ENCODE measurements at places on chromosomes 11 and 22.

DNA sequence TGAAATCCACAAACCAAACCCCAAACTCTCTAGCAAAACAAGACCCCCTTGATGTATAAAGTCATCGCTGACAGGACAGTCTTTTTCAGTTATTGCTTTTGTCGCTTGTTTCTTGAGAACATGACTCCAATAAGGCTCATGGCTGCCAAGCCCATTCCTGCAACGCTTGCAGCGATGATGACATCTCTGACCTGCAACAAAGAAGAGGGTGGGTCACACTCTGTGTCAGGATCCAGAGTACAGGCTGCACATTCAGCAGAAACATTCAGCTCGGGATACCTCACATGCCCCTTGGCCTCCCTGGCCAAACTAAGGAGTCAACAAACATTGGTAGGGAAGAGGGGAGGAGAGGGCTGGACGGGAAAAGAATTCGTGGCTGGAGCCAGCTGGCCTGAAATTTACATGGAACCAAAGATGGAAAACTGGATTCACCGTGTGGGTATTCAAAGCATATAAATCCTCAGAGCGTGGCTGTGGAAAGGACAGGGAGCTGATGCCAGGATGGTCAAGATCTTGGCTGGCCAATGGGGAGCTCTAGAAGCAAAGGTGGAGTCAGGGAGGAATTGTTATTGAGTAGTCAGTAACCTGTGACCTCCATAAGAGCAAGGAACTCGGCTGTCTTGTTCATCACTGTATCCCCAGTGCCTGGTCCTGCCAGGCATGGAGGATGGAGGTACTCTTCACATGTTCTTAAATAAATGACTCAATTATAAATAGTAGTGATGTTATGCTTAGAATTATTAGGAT lies 11.8 kb upstream of the PLAAT2 start:
- DNase-seq = no peak

- DNase-seq = no peak
Measured at GRCh38 chr11:75673977-75674582, 5.2 kb upstream of the MAP6 start.

- no peak for DNase-seq
Measured at GRCh38 chr11:15893080-15893492, 463.3 kb downstream of the SOX6 start.

DNA sequence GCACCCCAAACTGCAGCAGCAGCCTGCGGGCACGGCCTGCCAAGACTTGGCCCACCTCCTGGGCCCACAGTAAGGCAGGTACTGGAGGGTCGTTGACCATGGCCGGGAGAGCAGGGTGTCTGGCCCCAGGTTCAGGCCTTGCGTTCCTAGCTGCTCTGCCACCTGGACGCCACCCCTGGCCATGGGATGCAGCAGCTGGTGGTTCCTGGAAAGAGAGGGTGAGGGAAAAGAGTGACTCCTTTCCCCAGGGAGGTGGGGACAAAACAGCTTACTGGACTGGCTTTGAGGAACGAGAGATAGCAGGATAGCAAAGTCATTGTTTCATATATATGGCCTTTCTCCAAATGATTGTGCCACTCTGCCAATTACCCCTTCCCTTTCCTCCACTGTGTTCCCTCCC lies 1.8 kb downstream of the BSCL2 start:
- DNase-seq = no peak

DNA sequence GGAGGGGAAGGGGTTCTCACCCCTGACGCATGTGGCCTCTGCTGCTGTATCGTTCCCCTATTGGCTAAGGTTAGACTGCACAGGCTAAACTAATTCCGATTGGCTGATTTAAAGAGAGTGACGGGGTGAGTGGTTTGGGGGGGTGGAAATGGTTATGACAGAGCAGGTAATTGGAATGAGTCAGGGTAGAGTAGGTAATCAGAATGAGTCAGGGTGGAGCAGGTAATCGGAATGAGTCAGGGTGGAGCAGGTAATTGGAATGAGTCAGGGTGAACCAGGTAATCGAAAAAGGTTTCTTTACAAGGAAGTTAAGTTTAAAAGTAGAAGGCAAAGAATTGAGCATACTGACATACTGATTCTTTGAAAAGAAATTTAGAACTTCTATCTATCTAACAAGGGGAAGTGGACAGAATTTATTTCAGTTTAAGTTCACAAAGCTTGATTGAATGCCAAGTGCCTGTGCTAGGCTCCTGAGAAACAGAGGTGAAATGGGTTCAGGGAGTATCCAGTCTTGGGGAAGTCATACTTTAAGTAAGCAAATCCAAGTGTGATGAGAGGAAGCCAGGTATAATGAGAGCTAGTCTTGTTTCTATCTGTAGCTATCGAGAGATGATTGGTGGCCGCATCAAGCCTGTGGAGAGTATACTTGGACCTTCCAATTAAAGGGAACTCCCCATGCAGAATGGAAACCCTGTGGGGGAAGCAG lies 58.0 kb downstream of the C11orf91 start:
- no peak for DNase-seq

- no peak for DNase-seq
Measured at GRCh38 chr22:30357236-30357570, 396 bp downstream of the CCDC157 start.

All from NCI-H1417 treated with DMSO at 0.1 percent for 48 hours (cell line).